ENCODE measurements at places on chromosomes 5 and 9.
A peak's percentile ranks its signal among the peaks of the same experiment; 100 is the strongest.

DNA sequence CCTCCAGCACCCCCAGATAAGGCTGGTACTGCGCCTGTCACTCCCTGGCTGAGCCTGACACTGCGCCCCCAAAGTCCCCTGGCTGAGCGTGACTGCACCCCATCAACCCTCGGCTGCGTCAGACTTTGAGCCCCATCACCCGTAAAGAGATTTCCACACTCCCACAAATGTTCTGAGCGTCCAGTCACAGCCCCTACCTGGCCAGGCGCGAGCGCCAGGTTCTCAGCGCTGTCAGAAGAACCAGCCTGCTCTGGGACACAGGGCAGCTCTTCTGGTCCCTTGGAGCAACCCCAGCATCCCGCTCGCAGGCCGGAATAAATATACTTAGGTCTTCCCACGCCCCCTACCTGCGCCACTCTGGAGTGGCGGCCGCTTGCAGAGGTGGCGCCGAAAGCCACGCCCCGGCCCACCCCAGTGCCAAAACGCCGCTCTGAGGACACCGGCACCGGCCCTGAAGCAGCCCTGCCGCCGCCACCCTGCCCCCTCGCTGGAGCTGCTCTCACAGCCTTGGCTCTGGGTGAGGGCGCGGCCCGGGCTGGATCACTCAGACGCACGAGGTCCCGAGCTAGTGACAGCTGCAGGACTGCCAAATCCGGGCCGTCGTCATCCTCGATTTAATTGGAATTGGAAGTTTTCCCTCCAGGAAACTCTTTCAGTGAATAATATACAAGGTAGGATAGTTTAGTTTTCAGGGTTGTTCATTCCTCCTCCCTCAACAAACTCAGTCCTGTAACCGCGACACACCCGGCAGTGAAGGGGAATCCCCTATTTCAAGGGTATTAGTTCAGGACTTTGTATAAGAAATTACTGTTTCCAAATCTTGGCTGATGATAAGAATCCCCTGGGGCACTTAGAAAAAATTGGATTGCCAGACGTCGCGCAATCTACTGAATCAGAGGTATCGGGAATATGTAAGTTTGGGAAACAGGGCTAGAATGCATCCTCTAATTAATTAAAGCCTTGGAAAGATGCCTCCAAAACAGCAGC lies 1.2 kb upstream of the CEMIP2 start:
- peak; percentile 49 for DNase-seq
- H3K4me3 ChIP-seq: peak overlapping the region; percentile 90
- H3K4me1 ChIP-seq: peaks cover 32% of the 10 kb centered on the region

DNA sequence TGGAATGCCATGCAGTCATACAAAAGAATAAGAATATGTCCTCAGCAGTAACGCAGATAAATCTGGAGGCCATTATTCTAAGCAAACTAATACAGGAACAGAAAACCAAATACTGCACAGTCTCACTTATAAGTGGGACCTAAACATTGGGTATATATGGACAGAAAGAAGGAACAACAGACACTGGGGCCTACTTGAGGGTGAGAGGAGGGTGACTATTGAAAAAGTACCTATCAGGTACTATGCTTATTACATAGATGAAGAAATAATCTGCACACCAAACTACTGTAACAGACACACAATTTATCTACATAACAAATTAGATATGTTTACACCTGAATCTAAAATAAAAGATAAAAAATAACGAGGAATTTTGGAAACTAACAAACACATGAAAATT lies 38.8 kb downstream of the MEIKIN start:
- H3K36me3 ChIP-seq: no peaks in the 10 kb centered on the region
- H3K4me3 ChIP-seq: no peak overlapping the region
- H3K4me1 ChIP-seq: no peaks in the 10 kb centered on the region
- H3K27ac ChIP-seq: no peak overlapping the region

GRCh38 chr5:1666812-1667588 lies 132.6 kb downstream of the MRPL36 start:
- DNase-seq: peak; percentile 94
- H3K36me3 ChIP-seq: peaks cover 10% of the 10 kb centered on the region
- peaks cover 6% of the 10 kb centered on the region for H3K4me1 ChIP-seq
- H3K27me3 ChIP-seq: peaks cover 32% of the 10 kb centered on the region
- peak overlapping the region; percentile 79 for H3K4me3 ChIP-seq

DNA sequence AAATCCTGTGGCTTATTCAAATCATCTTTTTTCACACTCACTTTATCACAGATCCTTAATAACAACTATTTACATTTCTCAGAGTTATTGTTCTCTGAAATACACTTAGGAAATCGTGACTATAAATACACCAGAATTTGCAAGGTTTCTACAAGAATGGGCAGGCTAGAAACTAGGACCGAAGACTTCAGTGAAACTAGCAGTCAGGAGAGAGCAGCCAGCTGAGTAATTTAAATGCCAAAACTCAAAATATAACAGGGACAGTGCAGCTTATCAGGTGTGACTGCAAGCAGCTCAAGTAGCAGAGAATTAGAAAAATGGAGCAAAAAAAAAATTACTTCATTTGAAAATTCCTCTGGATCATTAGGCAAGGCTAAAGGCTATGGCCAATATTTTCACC lies 719.3 kb upstream of the ZNF608 start:
- H3K27me3 ChIP-seq: no peaks in the 10 kb centered on the region
- no peaks in the 10 kb centered on the region for H3K36me3 ChIP-seq
- DNase-seq: no peak

GRCh38 chr5:122145906-122146305 lies 16.6 kb downstream of the ZNF474 start:
- DNase-seq: no peak
- no peaks in the 10 kb centered on the region for H3K36me3 ChIP-seq
- H3K27me3 ChIP-seq: no peaks in the 10 kb centered on the region
- H3K4me3 ChIP-seq: no peak overlapping the region
- no peak overlapping the region for H3K27ac ChIP-seq

DNA sequence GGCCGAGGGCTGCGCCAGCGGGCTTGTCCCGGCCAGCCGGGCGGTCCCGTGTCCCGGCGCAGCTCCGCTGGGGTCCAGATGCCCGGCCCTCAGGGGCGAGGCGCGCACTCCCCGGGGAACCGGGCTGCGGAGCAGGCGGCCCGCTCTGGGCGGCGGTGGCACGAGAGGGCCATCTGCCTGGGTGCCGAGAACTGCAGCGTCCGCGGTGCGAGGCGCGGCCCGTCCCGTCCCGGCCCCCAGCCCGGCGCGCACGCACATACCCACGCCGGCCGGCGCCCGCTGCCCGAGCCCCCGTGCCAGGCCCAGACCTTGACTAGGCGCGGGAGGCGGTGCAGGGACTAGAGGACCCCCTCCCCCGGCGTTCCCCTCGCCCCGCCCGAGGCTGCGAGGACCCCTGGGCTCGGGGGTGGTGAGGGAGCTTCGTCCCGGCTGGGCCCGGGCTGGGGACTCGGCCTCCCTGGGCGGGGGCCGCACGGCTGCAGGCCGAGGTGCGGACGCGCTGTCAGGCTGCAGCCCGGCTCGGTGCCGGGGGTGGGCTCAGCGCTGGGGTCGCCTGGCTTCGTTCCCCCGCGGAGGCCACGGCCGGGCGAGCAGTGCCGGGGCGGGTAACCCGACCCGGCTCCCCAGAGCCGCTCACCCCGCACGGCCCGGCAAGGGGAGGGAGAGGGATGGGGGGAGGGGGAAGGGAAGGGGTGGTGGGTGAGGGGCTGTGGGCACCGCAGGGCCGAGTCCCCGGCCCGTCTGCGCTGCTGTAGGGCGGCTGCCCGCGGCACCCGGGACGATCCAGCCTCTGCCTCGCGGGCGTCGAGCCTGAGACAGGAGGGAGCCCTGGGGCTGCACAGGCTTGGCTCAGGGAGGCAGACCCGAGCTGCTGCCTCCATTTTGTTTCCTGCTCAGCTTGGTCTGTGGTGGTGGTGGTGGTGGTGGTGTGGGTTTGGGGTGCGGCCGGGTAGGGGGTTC lies 1.2 kb upstream of the NSD1 start:
- H3K36me3 ChIP-seq: peaks cover 14% of the 10 kb centered on the region
- peaks cover 47% of the 10 kb centered on the region for H3K4me1 ChIP-seq
- DNase-seq: peak; percentile 45
- H3K27me3 ChIP-seq: peaks cover 18% of the 10 kb centered on the region
- no peak overlapping the region for H3K27ac ChIP-seq
- H3K4me3 ChIP-seq: peak overlapping the region; percentile 25

DNA sequence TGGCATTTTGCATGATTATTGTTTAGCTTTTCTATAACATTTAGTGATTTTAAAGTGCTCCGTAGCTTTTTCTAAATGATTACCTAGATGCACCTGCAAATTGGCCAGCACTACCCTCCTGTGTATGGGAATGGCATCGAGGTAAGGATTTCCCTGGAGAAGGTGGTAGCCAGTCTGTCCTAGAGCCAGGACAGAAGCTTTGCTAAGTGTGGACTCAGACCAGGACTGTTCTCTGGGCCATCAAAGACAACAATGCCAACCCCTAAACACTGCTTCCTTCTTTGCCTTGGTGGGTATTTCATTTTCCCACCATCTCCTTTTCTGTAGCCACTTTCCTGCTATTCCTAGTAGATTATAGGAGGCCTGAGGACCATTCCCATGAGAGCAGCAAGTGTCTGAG lies 53.0 kb downstream of the CD180 start:
- no peak for DNase-seq
- H3K4me1 ChIP-seq: no peaks in the 10 kb centered on the region
- H3K4me3 ChIP-seq: no peak overlapping the region
- no peaks in the 10 kb centered on the region for H3K27me3 ChIP-seq
- peaks cover 63% of the 10 kb centered on the region for H3K36me3 ChIP-seq

- peaks cover 16% of the 10 kb centered on the region for H3K4me1 ChIP-seq
- peaks cover 3% of the 10 kb centered on the region for H3K27me3 ChIP-seq
- H3K36me3 ChIP-seq: no peaks in the 10 kb centered on the region
- no peak overlapping the region for H3K27ac ChIP-seq
- H3K4me3 ChIP-seq: no peak overlapping the region
These were observed 117.9 kb upstream of the NR5A1 start for GRCh38 chr9:124625087-124625486.

GRCh38 chr5:34511481-34511880 lies 144.6 kb upstream of the RAI14 start:
- H3K36me3 ChIP-seq: no peaks in the 10 kb centered on the region
- no peak overlapping the region for H3K27ac ChIP-seq
- H3K4me3 ChIP-seq: no peak overlapping the region
- no peak for DNase-seq

DNA sequence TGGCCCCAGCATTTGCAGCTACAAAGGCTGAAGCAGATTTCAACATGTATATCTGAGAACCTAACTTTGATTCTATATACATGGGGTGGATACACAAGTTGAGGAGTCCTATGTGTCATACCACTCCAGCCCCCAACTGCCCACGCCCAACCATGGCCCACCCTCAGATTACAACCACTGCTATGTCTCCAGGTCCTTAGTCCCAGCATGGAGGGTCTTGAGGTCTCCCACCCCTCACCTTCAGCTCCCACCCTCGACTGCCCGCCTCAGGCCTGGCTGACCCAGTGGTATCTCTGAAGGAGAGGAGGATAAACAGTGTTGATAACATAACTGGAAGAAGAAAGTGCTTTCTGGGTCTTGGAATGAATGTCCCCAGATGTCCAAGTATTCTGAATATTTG lies 8.2 kb downstream of the SOWAHA start:
- H3K4me1 ChIP-seq: peaks cover under 1% of the 10 kb centered on the region
- H3K27ac ChIP-seq: no peak overlapping the region
- peaks cover 6% of the 10 kb centered on the region for H3K27me3 ChIP-seq
- H3K4me3 ChIP-seq: no peak overlapping the region

GRCh38 chr9:69325409-69326212 lies 596 bp downstream of the ENTREP1 start:
- peaks cover 15% of the 10 kb centered on the region for H3K27me3 ChIP-seq
- peak; percentile 31 for DNase-seq
- peak overlapping the region; percentile 85 for H3K4me3 ChIP-seq
- no peak overlapping the region for H3K27ac ChIP-seq

GRCh38 chr9:86624630-86625029 lies 270.4 kb upstream of the TUT7 start:
- H3K27ac ChIP-seq: no peak overlapping the region
- H3K4me3 ChIP-seq: no peak overlapping the region
- no peak for DNase-seq

DNA sequence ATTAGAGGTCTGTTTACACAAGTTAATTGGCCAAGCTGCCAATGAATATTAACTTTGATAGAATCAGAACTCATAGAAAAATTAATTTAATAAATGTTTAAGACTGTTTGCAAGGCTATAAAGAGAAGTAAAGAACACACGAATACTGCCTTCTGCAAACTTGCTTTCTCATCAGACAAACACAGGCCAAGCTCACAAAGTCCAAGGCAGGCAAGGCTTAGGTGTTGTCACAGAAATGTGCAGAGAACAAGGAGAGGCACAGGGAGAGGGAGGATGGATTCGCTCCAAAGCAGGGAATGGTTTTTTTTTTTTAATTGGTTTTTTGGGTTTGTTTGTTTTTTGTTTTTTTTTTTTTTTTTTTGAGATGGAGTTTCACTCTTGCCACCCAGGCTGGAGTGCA lies 43.4 kb downstream of the RETREG1 start:
- H3K36me3 ChIP-seq: peaks cover 4% of the 10 kb centered on the region
- H3K4me1 ChIP-seq: peaks cover 15% of the 10 kb centered on the region
- peaks cover 5% of the 10 kb centered on the region for H3K27me3 ChIP-seq
- DNase-seq: no peak
- no peak overlapping the region for H3K27ac ChIP-seq

- no peak overlapping the region for H3K27ac ChIP-seq
- H3K4me1 ChIP-seq: no peaks in the 10 kb centered on the region
- no peak overlapping the region for H3K4me3 ChIP-seq
- no peak for DNase-seq
These were observed 8.0 kb upstream of the WHRN start for GRCh38 chr9:114513055-114513958.

DNA sequence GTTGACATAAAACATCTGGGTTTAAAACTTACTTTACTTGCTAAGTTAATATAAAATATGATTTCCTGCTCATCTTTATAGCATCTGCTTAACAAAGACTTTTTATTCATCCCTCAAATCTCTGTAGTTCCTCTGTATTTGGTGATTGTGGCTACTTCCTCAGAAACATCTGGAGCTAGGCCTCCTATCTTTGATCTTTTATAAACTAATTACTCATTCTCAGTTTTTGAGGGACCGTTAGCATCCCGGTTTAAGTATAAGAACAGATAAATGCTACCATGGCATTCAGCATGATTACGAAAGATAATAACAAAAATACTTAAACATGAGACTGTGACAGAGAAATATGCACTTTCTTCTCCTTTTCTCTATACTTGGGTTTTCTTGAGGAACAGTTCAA lies 85.3 kb downstream of the SLC38A9 start:
- no peak overlapping the region for H3K4me3 ChIP-seq
- H3K4me1 ChIP-seq: peaks cover 3% of the 10 kb centered on the region
- H3K36me3 ChIP-seq: peaks cover 4% of the 10 kb centered on the region
- no peak for DNase-seq

GRCh38 chr9:113568081-113568435 lies 104.5 kb downstream of the RGS3 start:
- H3K27ac ChIP-seq: no peak overlapping the region
- H3K4me1 ChIP-seq: peaks cover 49% of the 10 kb centered on the region
- DNase-seq: no peak
- H3K36me3 ChIP-seq: peaks cover 54% of the 10 kb centered on the region

- H3K4me1 ChIP-seq: peaks cover 4% of the 10 kb centered on the region
- H3K4me3 ChIP-seq: no peak overlapping the region
- H3K27me3 ChIP-seq: peaks cover 13% of the 10 kb centered on the region
- DNase-seq: no peak
These were observed 946 bp upstream of the LTC4S start for GRCh38 chr5:179792612-179793467.

GRCh38 chr5:181217111-181217802 lies 5.8 kb upstream of the TRIM41 start:
- peak; percentile 54 for DNase-seq
- H3K27ac ChIP-seq: no peak overlapping the region
- peaks cover 16% of the 10 kb centered on the region for H3K4me1 ChIP-seq

Data from endothelial cell (in vitro differentiated cells).